Effector CD4-positive, alpha-beta T cell (primary cell): ENCODE measurements at places on chromosomes 16 and 17.

DNA sequence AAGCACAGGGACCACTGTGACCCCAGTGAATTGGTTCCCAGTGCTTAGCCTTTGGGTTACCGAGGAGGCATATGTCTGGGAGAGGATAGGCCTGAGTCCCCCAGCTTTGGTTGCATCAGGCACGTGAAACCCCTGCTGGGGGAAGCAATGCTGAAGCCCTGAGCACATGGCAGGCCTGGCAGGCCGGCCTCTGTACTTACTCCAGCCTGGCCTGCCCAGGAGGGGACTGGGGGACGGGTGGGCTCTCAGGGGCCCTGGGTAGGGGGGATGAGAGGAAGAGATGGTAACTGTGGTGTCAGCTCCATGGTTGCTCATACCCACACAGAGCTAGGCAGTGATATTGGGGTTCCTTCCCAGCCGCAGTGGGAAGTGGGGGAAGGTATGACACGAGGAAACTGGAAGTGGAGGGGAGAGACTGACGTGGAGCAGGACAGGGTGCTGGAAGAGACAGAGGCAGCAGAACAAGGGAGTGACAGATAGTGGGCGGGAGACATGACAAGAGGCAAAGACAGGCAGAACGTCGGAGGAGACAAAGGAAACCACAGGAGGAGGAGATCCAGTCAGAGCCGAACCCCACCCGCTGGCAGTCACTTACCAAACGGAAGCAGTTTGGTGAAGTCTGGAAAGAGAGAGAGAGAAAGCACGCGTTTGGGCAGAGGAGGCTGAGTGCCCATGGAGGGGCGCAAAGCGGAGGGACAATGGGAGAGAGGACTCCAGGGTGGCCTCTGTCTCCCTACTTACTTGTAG, 9.1 kb downstream of the TMEM208 start:
- DNase-seq: peak; percentile 36

DNA sequence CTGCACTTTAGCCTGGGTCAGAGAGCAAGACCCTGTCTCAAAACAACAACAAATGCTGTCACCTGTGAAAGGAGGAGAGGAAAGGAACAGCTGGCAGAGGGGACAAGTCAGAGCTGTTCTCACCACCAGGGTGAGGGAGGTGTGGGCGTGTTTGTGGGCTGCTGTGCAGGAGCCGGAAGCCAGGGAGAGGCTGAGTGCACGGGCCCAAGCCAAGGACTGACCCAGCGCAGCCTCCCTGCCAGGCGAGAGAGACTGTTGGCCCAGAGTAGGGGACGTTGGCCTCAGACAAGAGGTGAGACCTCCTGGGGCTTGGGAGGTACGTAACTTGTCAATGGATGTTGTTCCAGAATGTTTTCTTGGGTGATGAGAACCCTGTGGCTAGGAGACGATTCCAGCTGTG, 10.7 kb downstream of the SPNS2 start:
- DNase-seq: no peak

DNA sequence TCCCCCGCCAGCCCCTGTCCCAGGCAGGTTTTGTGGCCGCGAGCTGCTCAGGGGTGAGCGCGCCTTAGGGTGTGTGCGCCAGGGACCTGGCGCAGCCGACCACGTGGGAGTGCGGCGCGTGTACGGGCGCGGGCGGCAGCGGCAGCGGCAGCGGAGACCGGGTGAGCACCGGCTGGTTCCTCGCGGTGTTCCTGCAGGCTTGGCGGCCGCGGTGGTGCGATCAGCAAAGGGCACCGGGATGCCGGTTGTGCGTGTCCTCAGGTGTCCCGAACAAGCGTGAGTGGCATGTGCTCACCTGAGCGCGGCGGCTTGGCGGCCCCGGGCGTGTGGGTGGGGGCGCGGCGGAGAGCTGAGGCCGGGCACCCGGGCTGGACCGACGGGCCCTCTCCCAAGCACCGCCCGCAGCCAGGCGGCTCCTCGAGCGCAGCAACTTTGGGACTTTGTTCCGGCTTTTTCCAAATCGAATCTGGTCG, 381 bp upstream of the HSD11B2 start:
- no peak for DNase-seq

- DNase-seq: no peak
These were observed 5.7 kb upstream of the TSPOAP1 start for GRCh38 chr17:58334256-58334655.

DNA sequence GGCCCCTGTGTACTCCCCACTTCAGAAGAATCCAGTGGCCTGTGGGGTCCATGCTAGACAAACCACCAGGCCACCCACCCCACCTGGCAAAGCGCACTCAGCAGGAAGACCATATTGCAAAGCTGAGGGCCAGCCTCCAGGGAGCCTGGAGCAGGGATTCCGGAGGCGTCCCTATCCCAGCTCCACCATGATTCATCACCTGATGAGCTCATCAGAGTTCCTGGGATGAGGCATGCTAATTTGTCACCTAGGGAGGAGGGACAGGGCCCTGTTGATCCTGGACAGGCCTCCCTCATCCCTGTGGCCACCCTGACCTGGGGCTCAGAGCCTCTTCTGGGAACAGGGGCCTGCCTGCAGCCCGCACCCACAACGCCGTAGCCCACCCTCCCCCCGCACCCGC, 131.6 kb upstream of the PLCG2 start:
- DNase-seq: no peak

DNA sequence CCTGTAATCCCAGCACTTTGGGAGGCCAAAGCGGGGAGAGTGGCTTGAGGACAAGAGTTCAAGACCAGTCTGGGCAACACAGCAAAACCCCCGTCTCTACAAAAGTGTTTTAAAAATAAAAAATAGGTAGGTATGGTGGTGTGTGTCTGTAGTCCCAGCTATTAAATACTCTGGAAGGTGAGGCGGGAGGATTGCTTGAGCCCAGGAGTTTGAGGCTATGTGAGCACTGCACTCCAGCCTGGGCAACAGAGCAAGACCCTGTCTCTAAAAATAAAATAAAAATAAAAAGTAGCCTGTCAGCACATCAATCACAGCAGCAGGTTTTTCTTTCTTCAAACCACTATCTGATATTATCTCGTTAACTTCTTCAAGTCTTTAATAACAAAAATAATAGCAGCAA, 1.6 kb downstream of the USP31 start:
- no peak for DNase-seq

DNA sequence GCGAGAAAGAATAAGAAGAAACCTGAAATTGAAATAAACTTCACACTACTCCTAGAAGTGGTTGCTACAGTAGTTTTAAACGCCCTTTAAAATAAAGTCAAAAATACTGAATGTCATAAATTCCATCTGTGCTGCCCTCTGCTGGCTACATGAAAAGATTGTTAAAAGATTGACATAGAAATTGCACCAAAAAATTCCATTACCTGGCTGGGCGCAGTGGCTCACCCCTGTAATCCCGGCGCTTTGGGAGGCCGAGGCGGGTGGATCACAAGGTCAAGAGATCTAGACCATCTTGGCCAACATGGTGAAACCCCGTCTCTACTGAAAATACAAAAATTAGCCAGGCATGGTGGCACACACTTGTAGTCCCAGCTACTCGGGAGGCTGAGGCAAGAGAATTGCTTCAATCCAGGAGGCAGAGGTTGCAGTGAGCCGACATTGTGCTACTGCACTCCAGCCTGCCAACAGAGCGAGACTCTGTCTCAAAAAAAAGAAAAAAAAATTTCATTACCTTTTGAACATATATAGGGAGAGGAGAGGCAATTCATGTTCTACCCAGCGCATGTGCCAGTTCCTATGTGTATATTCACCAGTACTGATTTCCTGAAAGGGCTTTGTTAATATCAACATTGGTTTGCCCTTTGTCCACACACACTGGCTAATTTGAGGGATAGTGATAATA, 36.5 kb downstream of the CYTH1 start:
- DNase-seq: peak; percentile 55

- no peak for DNase-seq
These were observed 24.3 kb upstream of the RFFL start for GRCh38 chr17:35087731-35088355.

GRCh38 chr17:34133350-34133749, 121.7 kb upstream of the CCL2 start:
- no peak for DNase-seq

DNA sequence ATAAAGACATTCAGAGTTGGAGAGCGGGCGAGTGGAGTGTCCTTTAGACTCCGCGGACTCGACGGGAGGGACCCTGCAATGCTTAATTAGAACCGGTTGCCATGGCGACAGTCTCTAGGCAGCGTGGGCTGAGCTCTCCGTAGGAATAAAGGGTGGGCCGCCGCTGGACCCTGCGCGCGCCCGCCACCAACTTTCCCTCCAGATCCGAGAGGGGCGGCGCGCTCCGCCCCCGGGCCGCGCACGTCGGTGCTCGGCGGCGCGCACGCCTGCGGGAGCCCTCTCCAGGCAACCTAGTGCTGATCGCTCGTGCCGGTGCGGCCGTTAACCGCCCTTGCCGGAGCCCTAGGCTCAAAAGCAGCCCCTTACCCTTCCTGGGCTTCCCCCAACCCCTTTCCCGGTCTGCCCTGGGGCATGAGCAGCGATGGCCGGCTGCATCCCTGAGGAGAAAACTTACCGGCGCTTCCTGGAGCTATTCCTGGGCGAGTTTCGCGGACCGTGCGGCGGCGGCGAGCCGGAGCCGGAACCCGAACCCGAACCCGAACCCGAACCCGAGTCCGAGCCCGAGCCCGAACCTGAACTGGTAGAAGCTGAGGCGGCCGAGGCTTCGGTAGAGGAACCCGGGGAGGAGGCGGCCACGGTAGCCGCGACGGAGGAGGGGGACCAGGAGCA, at the start of gene PPM1E:
Gene PPM1E (plus strand): TSS at position 278 of the 669 bp plus-strand sequence.
- no peak for DNase-seq

GRCh38 chr17:63476459-63476853, 405 bp upstream of the ACE start:
- DNase-seq: no peak

DNA sequence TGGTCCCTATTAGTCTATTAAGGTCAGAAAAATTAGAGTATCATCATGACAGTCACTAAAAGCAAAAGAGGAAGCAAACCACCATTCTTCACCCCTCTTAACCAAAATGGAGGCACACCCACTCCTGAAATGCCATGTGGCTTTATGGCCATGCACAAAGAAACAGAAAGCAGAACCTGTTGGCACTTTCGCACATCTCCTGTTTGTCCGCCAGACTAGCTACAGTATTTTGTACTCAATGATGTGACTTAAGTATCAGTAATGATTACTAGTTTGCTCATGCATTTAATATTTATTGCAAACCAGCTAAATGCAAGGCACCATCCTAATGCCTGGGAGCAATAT, 70.2 kb upstream of the GNAO1 start:
- no peak for DNase-seq

DNA sequence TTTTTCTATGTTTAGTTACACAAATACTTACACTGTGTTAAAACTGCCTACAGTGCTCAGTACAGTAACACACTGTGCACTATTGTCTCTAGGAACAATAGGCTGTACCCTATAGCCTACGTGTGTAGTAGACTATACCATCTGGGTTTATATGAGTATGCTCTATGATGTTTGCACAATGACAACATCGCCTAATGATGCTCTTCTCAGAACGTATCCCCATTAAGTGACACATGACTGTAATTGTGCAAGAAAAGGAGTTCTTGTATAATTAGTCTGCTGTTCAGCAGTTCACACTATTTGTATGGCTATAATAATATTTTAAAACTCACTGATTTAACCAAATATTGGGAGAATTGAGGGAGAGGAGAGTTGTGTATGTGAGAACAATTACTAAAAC, 173.7 kb downstream of the TRIM37 start:
- no peak for DNase-seq

DNA sequence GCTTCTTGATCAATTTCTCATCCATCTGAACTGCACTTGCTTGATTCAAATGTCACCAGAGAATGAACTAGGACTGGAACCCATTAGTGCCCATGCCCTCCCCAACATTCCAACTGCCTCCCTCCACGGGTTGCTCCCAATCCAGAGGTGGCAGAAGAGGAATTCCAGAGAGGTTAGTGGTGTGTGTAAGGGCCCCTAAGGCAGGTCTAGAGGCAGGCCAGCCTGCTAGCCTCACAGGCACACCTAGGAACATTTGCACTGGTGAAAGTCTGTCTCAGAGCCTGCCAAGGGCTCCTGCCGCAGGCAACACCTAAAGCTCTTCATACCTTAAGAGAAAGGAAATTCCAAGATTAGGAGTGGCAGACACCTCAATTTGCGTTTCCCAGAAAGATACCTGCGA, 21.2 kb upstream of the CMTM4 start:
- no peak for DNase-seq

DNA sequence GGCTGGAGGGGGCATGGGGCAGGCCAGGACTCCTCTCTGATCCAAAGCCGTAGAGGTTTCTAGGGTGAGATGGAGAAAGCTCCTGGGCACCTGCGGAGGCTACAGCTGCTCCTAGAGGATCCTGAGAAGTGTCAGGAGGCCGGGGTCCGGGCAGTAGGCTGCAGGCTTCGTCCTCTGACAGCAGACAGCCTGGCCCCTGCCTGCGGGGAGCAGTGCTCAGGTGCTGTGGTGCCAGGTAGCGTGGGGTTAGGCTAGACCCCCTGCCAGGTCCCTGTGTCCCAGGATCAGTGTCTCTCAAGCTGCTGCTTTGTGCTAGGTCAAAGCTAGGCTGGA, 1.5 kb upstream of the MRPS34 start:
- no peak for DNase-seq

GRCh38 chr17:59638553-59638952, 18.9 kb downstream of the CLTC start:
- DNase-seq: no peak

DNA sequence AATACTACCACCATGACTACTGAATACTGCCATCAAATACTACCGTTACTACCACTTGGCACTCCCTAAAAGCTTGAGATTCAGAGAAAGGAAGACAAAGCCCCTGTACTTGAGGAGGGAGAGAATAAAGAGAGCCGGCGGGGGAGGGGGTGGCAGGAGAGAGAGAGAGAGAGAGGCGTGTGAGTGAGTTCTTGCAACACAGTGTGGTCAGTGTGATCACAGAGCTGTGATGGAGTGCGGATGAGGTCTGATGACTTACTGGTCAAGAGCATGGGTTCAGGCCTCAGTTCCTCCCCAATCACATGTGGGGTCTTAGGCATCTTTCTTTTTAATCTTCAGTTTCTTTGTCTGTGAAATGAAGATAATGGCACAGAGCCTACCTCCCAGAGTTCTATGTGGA, 19.2 kb downstream of the PRKCB start:
- DNase-seq: no peak

DNA sequence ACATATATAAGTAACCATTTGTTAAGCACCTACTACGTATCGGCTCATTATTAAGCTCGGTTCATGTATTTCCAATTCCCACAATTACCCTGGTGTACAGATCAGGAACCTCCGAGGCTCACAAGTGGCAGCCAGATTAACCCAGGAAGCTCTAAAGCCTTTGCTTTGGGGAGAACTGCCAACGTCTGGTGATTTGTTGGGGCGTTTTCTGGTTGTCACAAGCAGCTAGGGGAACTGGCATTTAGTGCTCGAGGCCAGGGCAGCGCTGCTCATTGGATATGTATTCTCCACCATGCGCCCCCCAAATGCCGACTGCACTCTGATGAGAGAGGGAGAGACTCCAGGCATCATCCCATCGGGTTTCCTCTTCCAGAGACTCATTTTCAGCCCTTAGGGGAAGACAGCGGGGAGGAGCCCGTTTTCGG, 541 bp downstream of the ZNF18 start:
- DNase-seq: peak; percentile 32

- no peak for DNase-seq
These were observed 19.2 kb downstream of the HNF1B start for GRCh38 chr17:37725601-37726146.

GRCh38 chr17:77449908-77450741, 309.4 kb downstream of the SEC14L1 start:
- no peak for DNase-seq

GRCh38 chr16:67406111-67406971, 9.9 kb downstream of the ZDHHC1 start:
- no peak for DNase-seq
